Activated naive CD8-positive, alpha-beta T cell treated with anti-CD3 and anti-CD28 coated beads, Interleukin-2, amount 10 ng/mL, durations not matched to agents 7 days and 5 days (primary cell): ENCODE measurements at places on chromosomes 12 and 14.

GRCh38 chr14:67636361-67636919 is 16.7 kb downstream of the ARG2 start:
- DNase-seq = no peak

GRCh38 chr14:46250113-46250703 is 401.4 kb downstream of the RPL10L start:
- DNase-seq = no peak

DNA sequence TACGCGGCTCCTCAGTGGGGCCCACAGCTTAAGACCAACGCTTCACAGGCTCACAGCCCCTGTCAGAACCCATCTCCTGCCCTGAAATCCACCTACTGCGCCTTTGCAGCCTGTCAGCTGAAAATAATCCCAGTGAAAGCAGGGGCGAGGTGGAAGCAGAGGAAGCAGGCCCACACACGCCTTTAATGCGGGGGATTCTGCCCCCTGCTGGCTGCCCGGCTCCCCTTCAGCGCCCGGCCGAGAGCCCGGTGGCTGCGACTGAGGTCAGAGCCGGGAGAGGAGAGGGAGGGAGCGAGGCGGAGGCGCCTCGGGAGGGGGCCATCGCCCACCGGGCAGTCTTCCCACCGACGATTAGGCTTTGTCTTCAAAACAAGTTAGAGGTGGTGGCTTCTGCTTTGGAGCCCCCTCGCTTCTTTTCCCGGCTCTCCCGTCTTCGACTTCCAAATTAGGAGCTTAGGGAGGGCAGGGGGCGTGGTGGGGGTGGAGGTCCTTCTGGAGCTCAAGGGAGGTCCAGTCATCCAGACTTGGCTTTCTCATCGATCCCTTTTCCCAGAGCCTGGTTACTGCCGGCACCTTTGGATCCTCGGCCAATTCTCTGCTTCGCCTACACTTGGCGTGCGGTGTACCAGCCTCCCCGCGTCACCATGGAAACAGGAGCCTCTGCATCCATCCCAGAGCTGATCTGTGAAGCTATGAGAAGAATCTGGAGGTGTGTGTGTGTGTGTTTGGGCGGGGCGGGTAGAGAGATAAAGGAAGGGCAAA is 25.2 kb upstream of the RND1 start:
- DNase-seq = peak; percentile 86

DNA sequence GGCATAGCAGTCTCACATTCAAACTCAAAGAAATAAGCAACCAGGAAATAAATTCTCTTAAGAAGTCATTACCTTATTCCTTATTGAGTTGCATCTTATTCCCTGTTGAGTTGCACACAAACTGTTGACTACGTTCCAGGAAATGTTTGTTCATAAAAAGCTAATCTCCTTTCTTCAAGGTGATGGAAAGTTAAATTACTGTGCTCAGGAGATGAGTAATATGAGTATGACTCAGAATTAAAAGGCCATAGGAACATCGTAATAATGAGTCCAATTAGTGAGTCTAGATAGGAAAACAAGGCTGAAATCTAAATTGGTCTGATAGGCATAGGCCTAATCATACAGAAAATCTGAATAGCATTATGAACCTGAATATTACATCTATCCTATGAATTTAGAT is 203.1 kb downstream of the SLC2A13 start:
- no peak for DNase-seq

DNA sequence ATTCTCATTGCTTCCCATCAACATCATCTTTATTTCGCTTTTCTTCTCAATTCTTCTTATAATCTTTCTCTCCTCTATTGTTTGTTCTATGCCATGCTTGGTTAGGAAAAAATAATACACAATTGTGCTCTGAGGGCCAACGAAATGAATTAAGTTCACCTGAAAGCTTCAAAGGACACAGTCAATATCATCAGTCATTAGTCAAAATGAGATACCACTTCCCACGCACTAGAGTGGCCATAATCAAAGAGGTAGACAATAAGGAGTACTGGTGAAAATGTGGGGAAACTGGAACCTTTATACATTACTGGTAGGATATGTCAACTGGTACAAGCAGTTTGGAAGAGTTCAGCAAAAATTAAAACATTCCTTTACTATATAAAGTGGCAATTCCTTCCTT is 91.5 kb downstream of the TMTC1 start:
- no peak for DNase-seq

GRCh38 chr12:89525305-89525823 is 483 bp downstream of the POC1B start:
- peak; percentile 71 for DNase-seq

DNA sequence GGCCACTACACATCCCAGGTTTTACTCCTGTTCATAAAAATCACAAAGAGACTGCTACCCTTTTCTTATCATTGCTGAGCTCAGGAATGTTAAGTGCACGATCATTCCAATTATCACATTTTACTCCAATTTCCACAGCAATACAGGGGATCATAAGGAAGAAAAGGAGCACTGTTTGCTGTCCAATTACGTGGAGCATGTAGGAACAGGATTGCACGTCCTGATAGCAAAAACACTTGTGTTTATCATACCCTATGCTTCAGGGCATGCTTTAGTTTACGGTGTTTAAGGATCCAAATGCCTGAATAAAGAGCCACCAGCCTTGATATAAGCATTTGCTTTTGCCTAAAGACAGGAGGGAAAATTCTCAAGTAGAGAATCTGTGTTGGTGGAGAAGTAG is 155.4 kb upstream of the EGLN3 start:
- DNase-seq = no peak

- DNase-seq = no peak
Measured at GRCh38 chr14:99117671-99118045, 154.3 kb downstream of the BCL11B start.

DNA sequence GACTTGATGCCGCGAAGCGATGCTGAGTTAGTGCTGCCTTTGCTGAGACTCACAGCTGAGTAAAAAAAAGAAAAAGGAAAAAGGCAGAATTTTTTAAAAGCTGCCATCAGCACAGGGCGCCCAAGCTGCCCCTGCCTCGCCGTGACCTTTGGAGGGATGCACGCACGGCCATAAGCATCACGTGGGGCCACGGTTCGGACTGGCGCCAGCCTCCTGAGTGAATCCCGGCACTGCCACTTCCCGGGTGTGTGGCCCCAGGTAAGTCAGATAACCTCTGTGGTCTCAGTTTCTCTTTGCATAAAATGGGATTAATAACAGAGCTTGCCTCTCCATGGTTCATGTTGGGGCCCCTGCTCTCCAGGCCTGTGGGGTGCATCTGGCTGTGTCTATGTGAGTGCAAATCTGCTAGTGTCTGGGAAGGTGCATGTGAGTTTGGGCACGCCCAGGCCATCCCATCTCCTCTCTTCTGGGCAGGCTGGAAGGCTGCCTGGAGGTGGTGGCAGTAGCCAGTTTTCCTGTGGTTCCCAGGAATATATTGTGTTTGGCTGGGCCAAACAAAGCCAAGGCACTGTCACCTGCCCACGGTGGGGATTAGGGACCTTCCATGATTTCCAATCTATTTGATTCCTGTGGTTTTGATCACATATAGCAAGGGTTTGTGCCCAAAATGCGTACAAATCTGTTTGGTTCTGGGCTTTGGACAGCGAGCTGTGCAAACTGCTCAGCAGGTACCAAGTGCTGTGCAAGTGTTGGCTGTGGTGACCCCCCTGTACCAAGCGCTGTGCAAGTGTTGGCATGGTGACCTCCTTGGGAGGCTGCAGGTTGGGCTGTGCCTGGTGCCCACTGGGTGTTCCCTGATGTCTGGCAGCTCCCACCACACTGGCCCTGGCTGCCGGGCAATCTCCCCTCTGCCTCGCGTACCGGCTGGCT is 43.5 kb upstream of the NCOR2 start:
- DNase-seq = peak; percentile 39

GRCh38 chr12:50923361-50924130 is 28.8 kb upstream of the HIGD1C start:
- DNase-seq = no peak

- no peak for DNase-seq
Measured at GRCh38 chr12:109618082-109618481, 44.5 kb downstream of the MVK start.

GRCh38 chr12:128971802-128972201 is 118.5 kb downstream of the GLT1D1 start:
- no peak for DNase-seq

- no peak for DNase-seq
Measured at GRCh38 chr14:95193081-95193480, 35.8 kb upstream of the DICER1 start.

GRCh38 chr14:24607081-24607480 is 2.4 kb downstream of the GZMH start:
- DNase-seq = peak; percentile 45

DNA sequence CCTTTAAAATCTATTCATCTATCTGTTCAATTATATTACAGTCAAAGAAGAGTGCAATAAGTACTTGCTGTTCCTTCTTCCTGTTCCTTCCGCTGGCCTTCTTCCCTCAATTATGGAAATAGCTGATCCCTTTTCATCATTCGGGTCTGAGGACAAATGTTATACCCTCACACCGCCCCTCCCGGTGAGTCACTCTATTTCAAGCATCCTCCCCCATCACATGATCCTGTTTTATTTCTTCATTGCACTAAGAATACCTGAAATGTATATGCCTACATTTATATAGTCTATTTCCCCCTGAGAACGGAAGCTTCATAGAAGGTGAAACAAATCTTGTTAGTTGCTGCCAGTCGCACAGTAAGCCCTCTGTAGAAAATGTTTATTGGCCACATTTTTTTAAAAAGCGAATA is 2.5 kb downstream of the SLC38A1 start:
- DNase-seq = no peak

GRCh38 chr12:124529565-124530276 is 37.7 kb downstream of the NCOR2 start:
- no peak for DNase-seq

- no peak for DNase-seq
Measured at GRCh38 chr12:105409801-105410471, 79.4 kb downstream of the C12orf75 start.

DNA sequence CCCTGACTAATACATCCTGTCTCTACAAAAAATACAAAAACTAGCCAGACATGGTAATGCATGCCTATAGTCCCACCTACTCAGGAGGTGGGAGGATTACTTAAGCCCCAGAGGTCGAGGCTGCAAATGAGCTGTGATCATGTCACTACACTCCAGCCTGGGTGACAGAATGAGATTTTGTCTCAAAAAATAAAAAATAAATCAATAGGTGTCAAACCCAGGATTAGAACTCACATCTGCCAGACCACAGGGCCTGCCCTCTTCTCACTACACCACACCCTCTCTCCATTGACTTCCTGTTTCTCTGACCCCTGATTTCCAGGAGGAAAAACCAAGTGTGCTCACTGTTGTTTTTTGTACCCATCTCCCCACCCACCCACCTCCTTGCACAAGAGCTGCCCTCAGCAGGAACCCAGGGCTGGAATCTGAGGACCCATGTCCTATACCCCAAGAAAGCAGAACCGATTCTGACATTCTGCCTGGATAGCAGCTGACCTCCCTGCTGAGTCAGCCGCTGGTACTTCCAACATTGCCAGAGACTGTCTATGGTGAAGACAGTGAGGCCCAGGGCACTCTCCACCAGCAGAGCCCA is 6.2 kb downstream of the CMKLR1 start:
- no peak for DNase-seq

DNA sequence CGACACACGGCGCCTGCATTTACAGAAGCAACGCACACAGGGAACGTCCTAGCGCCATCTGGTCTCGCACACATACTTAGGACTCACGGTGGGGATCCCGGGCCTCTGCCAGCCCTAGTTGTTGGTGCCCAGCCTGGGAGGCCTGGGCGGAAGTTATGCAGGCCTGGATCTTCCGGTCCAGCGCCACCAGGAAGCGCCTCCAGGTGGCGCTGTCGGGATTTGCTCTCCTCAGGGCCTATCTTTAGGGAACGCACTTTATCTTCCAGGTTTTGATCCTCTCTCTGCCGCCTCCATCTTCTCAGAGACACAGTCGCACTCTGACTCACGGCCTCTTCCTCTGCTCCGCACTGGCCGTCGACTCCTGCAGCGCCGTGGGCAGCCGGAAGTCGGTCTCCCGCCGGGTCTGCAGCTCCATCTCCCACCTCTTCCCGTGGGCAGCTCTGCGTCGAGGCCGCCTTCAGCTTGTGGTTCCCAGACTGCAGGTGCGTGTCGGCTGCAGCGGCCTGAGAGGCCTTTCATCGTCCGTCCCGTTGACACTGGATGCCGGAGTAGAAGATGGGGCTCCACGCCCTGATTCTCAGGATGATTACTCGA is 760.4 kb downstream of the TMEM121 start:
- peak; percentile 57 for DNase-seq

GRCh38 chr14:94764573-94764972 is 5.3 kb downstream of the GSC start:
- DNase-seq = no peak

- no peak for DNase-seq
Measured at GRCh38 chr14:81521356-81521755, 12.3 kb downstream of the SEL1L start.

DNA sequence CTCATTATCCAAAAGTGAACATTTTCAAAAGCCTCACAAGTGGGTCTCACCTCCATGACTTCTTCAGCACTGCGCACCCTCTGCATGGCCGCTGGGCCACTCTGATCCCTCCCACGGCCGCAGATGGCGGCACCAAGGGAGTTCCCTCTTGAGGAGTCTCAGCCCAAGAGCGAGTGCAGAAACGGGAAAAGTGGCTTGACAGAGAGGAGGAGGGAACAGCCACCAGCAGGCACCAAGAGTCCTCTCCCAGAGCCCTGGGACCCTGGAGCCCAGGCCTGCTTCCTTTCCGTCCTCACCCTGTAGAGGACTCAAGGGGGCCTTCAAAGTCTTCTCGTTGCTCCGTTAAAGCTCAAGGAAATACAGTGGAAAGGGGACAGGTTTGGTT is 230.2 kb upstream of the DIO3 start:
- no peak for DNase-seq

GRCh38 chr14:92551044-92551841 is 37.7 kb downstream of the RIN3 start:
- DNase-seq = no peak

GRCh38 chr12:121784460-121784859 is 9.0 kb downstream of the RHOF start:
- no peak for DNase-seq

- DNase-seq = no peak
Measured at GRCh38 chr12:101891462-101891971, 14.1 kb downstream of the DRAM1 start.

- no peak for DNase-seq
Measured at GRCh38 chr12:71589478-71589881, 74.2 kb downstream of the ZFC3H1 start.

DNA sequence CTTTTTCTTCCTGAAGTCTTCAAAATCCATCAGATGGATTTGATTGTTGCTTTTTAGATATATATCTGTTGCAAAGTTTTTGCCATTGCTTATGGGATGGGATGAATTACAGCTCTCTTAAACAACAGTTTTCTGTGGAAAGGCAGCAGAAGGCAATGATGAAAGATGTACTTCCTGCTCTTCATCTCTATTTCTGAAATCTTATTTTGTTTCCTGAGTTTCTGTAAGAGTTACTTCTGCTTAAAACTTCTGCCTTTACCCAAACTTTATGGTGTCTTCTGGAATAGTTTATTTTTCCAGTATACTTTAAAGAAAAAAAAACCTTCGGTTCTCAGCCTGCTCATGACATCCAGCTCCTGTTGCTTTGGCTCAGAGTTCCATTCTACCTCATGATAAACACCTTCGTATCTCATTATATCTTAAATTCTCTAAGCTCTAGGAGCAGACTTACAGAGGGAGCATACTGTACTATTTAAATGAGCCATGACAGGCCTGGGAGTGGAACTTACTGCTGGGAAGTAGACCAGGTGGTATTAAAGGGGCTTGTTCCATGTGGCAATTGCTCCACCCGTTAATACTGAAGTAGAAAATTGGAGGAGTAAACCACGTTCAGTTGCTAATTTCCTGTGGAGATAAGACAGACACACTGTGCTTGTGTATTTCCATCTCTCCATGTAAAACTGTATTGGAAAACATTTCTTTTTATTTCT is 288.4 kb downstream of the FBXL14 start:
- no peak for DNase-seq
